Cortex of kidney (tissue), 1 donor: ENCODE measurements at places on chromosomes 12 and 14.

DNA sequence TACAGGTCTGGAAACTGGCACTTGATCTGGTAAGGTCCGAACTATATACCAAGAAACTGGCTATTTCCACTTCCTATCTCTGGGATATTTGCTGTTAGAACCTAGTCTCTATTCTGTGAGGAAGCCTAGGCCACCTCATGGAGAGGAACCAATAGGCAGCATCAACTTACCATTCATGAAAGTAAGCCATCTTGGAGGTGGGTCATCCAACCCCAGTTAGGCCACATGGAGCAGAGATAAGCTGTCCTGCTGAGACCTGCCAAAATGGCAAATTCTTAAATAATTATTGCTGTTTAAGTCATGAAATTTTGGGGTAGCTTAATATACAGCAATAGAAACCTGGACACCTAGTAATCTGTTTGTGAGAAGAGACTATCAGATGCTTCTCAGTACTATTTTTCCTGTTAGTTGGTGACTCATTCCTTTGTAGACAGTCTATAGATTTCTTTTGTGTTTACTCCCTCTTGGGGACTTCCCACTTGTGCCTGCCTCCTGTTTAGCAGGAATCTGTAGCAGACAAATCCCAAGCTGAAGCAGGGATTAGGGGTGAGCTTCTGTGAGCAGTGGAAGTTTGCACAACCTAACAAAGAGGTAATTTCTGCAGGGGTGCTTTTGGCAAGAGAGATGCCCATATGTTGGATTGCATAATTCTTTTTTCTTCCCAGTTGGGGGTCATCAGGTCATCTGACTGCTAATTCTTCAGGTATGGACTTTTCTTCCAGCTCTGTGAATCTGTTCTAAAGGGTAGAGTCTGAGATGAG, 136.8 kb downstream of the IGF1 start:
- no peak for DNase-seq

DNA sequence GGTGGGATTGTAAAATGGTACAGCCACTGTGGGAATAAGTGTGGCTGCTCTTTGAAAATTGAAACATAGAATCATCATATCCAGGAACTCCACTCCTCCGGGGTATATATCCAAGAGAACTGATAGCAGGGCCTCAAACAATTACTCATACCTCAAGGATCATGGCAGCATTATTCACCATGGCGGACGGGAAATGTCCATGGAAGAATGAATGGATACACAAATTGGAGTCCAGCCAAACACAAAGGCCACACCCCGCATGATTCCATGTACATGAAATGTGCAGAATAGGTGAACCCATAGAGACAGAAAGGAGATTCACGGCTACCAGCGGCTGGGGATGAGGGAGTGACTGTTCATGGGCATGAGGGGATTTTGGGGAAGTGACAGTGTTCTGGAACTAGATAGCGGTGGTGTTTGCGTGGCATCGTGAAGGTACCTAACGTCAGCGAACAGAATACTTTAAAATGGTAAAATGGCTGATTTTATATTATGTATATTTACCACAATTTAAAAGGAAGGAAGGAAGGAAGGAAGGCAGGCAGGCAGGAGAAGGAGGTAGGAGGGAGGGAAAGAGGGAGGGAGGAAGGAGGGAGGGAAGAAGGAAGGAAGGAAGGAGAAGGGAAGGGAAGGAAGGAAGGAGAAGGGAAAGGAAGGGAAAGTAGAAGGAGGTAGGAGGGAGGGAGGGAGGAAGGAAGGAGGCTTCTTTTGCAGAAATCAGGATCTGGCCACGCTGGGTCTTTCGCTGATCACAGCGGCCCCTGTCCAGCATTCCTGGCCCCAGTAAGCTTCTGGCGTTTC, 14.1 kb upstream of the NCOR2 start:
- no peak for DNase-seq

DNA sequence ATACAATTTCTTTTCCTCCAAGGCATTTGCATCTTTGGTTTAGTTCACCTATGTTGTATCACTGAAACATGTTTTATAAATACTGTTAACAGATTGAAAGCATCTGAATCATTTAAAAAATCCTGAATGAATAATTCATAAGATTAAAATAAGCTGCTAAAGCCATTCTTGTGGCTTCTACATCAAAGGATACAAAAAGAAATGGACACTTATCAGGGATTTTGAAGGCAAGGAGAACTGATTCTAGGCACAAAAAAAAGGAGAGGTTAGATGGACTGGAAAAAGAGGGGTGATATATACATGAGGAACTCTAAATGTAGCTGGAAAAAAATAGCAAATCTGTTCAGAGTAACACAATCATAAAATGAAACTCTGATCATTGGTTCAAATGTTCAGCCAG, 5.8 kb upstream of the OVCH1 start:
- DNase-seq = no peak

GRCh38 chr12:124555168-124556073, 12.0 kb downstream of the NCOR2 start:
- no peak for DNase-seq

DNA sequence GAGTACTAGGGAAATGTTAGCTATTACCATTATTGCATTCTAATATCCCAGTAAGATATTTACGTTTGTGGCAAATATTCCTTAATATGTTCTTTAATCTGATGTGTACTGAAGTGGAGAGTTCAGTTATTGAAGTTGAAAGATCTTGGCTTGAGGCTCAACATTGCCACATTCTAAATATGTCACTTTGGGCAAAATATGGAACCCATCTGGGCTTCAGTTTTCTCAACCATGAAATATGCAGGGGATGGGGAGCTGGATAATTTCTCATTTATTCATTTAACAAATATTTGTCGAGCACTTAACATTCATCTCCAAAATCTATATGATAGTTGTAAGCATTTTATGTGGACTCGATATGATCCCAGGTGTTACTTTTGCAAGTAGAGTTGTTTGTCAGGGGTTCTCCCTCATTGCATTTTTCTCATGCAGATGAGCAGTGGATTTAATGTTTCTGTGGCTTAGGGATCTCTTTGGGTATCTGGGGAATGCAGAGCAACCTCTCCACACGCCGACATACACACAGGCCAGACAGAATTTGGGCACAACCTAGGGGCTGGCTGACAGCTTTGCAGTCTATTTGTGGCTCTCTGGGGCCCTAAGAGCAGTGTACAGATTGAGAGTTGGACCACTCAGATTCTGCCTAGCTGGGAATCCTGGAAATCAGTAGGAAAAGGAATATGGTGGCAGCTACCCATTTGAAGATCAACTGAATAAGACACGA, 26.6 kb upstream of the APPL2 start:
- no peak for DNase-seq

DNA sequence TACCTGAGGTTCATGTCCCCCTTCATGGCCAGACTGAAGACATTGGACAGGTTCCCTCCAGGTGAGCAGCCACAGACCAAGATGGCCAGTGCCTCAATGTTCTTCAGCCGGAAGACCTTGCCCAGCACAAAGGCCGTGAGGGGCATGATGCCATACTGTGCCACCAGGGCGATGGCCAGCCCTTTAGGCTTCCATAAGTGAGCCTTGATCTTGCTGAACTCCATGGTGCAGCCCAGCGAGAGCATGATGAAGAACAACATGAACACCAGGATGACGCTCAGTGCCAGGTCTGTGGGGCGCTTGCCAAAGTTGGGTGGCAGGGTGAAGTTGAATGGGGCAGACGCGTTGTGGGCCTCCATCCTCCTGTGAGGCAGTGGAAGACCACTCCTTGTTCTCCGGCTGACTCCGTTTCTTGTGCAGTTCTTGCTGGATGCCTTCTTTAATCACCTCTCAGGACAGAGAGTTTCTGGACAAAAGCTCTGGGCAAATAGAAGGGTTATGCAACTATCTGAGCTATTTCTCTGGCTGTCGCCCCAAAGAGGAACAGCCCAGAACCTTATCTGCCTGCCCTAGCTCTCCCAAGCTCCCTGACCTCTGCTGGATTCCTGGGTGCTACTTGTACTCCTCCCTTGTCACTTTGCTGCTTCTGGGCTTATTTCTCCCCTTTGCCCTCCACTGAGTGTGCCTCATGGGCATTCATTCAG, at the start of gene SLC10A1:
Gene SLC10A1 (minus strand): TSS at position 445 of the 704 bp plus-strand sequence. CDS start 86 bp downstream, at position 359.
- DNase-seq = no peak

DNA sequence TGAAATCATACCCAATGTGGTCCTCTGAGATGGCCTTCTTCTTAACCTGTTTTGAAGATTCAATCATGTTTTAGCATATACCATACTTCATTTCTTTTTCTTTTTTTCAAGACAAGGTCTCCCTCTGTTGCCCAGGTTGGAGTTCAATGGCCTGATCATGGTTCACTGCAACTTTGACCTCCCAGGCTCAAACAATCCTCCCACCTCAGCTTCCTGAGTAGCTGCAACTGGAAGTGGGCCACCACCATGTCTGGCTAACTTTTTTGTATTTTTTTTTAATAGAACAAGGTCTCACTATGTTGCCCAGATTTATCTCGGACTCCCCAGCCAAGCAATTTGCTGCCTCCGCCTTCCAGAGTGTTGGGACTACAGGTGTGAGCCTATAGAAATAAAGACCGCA, 30.4 kb downstream of the SOAT2 start:
- no peak for DNase-seq

- DNase-seq = no peak
Measured at GRCh38 chr12:102461501-102461900, 18.9 kb downstream of the IGF1 start.

DNA sequence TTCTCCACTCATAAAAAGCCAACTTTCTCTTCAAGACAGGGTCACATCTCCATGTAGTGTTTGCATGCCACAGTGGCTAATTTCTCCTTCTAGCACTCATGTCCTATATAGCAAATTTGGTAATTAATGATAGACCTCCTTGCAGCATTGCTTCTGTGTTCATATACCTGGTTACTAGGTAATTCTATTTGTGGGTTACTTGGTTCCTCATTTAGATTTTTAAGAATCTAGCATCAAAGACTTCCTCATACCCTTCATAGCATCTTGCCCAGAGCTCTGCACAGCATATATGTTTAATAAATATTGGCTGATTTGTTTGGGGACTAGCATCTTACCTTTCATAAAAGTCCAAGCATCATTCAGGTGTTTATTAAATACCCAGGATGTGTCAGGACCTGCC, 152.1 kb downstream of the DUSP6 start:
- DNase-seq = no peak

GRCh38 chr12:95319694-95320331, 102.2 kb downstream of the VEZT start:
- DNase-seq = no peak

GRCh38 chr14:50379563-50379962, 17.1 kb downstream of the CDKL1 start:
- no peak for DNase-seq

DNA sequence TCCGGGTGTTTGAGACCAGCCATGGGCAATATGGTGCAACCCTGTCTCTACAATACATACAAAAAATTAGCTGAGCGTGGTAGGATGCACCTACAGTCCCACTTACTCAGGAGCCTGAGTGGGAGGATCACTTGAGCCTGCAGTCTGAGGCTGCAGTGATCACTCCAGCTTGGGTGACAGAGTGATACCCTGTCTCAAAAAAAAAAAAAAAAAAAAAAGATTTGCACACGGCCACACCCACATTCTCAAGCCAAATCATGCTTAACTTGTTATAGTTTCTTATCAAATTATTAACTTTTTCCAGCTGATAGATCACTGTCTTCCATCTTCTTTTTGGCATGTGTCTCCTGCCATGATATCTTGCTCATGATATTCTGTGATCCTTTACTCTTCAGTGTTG, 6.8 kb downstream of the DRAM1 start:
- no peak for DNase-seq

DNA sequence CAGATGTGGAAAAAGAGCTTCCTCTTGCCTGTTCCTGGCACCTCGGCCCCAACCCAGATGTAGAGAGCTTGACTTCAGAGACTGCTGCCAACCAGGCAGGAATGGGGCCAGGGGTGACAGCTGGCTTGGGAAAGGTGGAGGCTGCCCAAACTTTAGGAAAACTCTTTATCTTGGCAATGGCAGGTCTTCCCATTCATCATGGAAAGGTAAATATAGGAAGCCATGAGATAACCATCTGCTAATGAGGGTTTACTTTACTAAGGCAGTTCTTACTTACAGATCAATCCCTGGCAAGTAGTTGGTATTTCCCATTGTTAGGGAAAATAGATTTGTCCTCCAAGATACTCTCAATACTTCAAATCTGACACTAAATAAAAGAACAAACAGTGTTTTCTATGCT, 143.1 kb upstream of the NUDT4 start:
- DNase-seq = no peak

GRCh38 chr12:45406988-45407850, 191.3 kb downstream of the ANO6 start:
- no peak for DNase-seq

DNA sequence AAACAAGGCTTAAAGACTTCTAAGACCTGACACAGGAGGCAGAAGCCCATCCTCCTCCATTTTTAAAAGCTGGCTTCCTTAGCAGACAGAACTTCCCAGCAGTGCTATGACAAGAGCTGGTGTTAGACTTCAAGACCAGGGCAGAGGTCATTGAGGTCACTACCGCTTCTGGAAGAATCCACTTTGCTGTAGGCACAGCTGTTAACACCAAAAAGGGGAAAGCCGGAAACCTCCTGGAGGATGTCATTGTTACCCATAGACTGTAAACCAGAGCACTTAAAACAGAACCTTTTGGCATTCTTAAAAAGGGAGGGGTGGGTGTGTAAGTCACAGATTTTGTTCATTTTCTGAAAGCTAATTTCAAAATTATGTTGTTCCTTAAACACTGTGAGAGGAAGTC, 445.7 kb downstream of the TMTC2 start:
- no peak for DNase-seq

DNA sequence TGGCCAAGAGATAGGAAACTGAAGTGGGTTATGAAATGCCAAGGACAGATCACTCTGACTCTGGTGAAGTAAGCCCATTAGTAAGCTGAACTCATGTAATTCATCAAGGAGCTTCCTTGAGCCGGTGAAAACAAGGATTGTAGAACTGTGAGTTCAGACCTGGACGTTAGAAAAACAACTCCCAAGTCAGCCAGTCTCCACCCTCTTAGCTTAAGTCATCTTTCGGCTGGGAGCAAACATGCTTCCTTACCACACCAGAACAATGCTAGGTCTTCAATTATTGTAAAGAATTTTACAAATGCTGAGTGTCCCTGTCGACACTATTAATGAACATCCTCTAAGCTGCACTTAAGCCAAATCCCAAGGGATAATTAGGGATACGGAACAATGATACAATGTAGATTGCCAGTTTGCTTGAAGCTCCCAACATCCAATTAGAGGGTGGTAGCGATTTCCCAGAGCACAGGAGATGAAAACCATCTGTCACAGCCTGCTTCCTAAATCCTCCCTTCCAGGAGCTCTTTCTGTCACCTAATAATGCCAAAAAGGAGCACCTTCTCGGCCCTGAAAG, 45.7 kb upstream of the VASH1 start:
- no peak for DNase-seq

- DNase-seq = no peak
Measured at GRCh38 chr12:59036973-59037762, 116.9 kb upstream of the LRIG3 start.

- no peak for DNase-seq
Measured at GRCh38 chr12:124940393-124941169, 26.1 kb upstream of the UBC start.
